ENCODE measurements at places on chromosomes 16 and 17. TPM values are rescaled to one million over a fixed set of nuclear protein-coding genes. Genes with fewer than 3 reads are reported as not detected.

- no peak for DNase-seq
These were observed 133.6 kb downstream of the SNX11 start for GRCh38 chr17:48241131-48241591.

- no peak for DNase-seq
These were observed 49.9 kb downstream of the NLRC5 start for GRCh38 chr16:57039148-57039812.

DNA sequence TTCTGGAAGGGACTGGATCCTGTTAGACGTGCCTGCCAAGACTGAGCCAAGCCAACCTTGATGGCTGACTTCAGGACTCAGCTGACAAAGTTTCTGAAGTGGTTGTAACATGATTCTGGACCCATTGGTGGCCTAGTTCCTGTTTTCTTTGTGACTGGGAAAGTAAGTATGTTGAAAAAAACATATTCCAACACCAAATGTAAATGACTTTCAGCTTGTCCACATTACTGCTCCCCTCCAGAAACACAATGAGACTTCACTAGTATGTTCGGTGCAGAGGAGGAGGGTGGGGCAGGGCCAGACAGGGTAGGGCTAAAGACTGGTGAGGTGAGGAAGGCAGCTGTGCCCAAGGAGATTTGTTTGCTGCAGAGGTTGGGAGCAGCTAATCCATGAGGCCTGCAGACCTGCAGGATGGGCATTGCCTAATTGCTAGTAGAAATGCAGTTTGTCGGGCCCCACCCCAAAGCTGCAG is 26.4 kb downstream of the NMT1 start:
- no peak for DNase-seq

TBX6 gene
- 2.6 TPM for total RNA-seq

DYNLRB2 gene
- total RNA-seq = not detected

TNK1 gene
- total RNA-seq = 1.7 TPM

Data from endothelial cell (in vitro differentiated cells).